Ovary (tissue), 10 donors: ENCODE measurements at places on chromosomes 11 and 22. TPM values are rescaled to one million over a fixed set of nuclear protein-coding genes. Genes with fewer than 3 reads are reported as not detected.

DNA sequence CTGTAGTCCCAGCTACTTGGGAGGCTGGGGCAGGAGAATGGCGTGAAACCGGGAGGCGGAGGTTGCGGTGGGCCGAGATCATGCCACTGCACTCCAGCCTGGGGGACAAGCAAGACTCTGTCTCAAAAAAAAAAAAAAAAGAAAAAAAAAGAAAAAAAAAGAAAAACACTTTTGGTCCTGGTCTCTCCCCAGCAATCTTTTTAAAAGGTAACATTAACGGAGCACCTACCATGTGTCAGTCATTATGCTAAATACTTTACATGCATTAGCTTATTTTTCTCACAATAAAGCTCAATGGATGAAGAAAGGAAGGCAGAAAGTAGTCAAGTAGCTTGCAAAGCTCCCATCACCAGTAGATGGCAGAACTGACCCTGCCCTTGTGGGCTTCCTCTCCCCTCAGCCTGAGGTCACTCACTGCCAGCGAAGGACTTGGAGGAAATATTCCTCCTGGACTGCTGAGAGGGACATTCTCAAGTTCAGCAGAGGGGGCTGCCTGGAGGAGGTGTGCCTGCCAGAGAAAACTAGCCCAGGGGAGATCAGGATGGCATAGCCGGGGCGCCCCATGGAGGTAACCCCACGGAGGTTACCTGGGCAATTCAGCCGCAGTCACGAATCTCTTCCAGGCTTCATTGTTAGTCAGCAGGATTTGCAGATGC is 15.5 kb downstream of the APOL3 start:
- H3K4me1 ChIP-seq = no peaks in the 10 kb centered on the region
- H3K27ac ChIP-seq = no peak overlapping the region
- no peaks in the 10 kb centered on the region for H3K36me3 ChIP-seq
- H3K27me3 ChIP-seq = no peaks in the 10 kb centered on the region
- no peak overlapping the region for H3K4me3 ChIP-seq

DNA sequence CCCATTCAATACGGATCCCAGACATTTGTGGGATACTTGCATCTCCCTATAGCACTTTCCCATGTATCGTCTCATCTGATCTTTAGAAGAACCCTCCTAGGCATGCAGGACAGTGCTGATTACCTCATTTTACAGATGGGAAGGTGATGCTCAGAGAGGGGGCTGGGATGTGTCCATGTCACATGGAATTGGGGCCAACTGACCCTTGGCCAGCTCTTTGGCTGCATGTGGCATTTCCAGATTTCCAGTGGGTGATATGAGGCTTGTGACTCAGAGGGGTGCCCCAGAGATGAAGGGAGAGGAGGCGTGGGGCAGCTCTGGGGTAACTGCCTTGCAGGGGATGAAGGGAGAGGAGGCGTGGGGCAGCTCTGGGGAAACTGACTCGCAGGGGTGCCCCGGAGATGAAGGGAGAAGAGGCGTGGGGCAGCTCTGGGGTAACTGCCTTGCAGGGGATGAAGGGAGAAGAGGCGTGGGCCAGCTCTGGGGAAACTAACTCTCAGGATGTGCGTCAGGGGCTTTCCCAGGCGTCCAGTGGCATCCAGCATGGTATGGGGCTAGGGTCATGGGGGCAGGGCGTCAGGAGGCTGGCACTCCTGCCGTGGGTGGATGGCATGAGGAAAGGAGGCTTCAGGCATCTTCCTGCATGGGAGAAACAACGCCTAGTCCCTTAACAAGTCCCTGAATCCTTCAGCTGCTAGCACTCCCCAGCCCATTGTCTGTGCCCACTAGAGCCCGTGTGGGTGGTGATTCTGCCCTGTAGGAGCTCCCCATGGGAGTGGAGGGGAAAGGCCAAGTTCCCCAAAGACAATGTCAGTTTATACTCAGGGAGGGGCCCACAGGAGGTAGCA is 11.9 kb upstream of the CERK start:
- H3K4me1 ChIP-seq = peaks cover 7% of the 10 kb centered on the region
- H3K36me3 ChIP-seq = no peaks in the 10 kb centered on the region
- H3K4me3 ChIP-seq = no peak overlapping the region
- H3K27me3 ChIP-seq = no peaks in the 10 kb centered on the region

DNA sequence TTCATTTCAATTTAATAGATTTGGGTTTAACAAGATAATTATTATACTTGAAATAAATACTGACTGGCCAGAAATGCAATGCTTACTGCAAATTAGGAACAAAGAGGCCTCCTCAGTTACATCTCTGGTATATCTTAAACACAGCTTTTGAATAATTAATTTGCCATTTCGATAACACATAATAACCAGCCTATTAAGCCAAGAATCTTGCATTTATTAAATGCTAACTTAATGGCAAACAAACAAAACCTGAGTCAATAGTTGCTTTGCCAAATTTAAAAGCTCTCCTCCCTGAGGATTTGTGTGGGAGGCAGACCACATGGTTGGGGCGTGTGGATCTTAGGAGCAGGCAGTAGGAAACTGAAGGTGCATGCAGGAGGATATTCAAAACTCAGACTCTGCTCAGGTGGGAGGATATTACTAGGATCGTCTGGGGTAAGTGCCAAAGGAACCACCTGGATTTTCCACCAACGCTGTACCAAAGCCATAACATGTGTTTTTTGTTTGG is 17.9 kb upstream of the FJX1 start:
- H3K4me3 ChIP-seq = no peak overlapping the region
- no peak overlapping the region for H3K27ac ChIP-seq
- H3K36me3 ChIP-seq = no peaks in the 10 kb centered on the region
- no peaks in the 10 kb centered on the region for H3K4me1 ChIP-seq
- H3K27me3 ChIP-seq = no peaks in the 10 kb centered on the region

SCN4B gene
- total RNA-seq = 0.10 TPM
